Right renal pelvis (tissue), 4 donors: ENCODE measurements at places on chromosomes 1 and 21. TPM values are rescaled to one million over a fixed set of nuclear protein-coding genes. Genes with fewer than 3 reads are reported as not detected.
A peak's percentile ranks its signal among the peaks of the same experiment; 100 is the strongest.

DNA sequence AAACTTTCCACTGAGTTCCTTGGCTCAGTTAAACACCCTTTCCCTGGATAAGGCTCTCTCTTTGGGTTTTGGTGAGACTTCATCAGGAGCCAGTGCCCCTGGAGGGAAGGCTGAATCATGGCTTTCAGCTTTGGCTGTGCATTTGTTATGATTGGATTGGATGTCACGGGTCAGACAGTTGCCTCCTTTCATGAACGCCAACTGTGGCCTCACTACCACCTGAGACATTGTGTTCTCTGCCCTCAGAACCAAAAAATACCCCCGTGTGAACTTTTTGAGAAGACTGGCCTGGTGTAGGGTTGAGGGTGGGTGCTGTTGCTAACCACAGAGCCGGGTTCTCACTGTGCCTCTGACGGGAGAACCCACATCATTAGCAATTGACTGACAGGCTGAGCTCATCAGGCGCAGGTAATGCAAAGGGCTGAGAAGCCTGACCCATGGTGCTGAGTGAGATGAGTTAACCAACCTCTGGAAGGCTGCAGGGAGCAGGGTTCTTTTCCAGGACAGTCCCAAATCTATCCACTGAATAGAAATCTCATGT, 65.6 kb downstream of the HHAT start:
- no peak for DNase-seq

GRCh38 chr1:15139654-15140350, 13.7 kb upstream of the TMEM51 start:
- DNase-seq, result no peak

GRCh38 chr1:97903626-97904025, 17.2 kb downstream of the DPYD start:
- DNase-seq, result peak; percentile 23

DNA sequence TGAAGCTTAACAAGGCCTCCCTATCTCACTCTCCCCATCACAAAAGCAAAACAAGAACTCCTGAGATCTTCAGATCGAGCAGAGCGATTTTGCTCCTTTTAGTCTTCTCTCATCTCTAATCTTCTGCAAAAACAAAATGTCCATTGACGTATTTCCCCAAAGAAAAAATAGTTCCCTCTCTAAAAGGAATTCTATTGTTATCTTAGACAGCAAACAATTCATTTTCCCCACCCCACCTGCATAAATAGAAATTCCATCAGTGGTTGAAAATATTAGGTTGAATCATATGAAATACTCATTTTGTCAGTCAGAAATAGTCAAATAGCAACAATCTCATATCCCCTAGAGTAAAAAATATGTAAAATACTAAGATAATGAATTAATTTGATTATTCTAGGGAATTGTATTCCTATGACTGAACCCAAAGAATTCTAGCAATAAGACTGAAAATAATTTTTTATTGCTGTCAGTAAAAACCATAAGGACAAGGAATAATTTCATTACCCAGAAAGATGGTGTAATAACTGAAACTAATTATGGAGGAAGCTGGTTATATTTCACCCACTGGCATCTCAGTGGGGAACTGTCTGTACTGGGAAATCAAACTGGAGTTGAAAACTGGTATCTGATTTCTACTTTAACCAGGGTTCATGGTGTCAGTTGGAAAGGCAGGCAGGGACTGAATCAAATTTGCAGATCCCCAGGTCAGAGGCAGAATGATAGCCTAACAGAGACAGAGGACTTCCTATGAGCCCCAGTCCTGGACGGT, 51.3 kb downstream of the RHOU start:
- DNase-seq, result no peak

DNA sequence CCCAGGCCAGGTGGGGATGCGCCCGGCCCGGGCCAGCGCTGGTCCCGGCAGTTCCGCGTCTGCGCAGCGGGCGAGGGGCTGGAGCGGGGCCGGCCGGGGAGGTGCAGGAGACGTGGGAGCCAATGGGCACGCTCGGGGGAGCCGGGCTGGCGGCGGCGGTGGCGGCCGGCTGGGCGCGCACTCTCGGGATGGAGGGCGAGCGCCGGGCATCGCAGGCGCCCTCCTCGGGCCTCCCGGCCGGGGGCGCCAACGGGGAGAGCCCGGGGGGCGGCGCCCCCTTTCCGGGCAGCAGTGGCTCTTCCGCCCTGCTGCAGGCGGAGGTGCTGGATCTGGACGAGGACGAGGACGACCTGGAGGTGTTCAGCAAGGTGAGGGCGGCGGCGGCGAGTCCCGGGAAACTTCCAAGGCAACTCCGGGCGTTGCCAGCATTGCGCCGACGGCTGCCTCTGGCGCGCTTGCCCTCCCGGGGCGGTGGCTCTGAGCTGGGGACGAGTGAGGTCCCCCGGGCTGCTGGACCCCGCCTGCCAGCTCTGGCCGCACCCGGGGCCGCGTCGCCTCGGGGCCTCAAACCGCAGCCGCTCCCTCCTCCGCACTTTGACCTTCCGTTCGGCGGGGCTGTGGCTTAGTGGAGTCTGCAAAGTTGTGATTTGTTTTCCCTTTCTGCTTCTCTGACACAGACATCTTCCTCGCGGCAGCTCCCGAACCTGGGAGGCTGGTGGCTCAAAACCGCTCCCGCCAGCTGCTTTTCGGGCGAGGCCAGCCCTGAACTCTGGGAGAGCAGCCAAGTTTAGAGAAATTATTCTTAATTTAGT, at the start of gene SNX7:
Gene SNX7, plus strand, starts transcription at position 178 of the 812 bp plus-strand sequence. Its CDS starts 11 bp downstream, at position 189.
- peak; percentile 52 for DNase-seq

GRCh38 chr1:172308577-172308976, 111.9 kb upstream of the C1orf105 start:
- no peak for DNase-seq

- DNase-seq, result no peak
Measured at GRCh38 chr1:220803401-220804201, 16.9 kb downstream of the MTARC1 start.

DNA sequence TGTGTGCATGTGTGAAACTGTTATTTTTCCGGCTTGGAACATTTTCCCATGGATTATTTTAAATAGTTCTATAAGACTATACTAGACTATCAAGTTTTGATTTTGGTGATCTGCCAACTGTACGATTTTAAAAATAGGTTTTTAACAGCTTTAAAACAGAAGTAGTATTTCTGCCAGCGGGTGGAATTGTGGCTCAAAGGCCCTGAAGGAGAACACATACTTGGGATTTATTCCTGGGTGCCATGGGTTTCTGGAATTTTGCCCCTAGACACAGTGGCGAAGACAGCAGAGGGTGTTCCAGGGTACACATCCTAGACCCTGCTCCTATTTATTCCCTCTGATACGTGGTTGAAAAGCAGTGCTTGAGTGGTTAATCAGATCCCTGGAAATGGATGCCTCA, 81.7 kb upstream of the IPO9 start:
- DNase-seq, result no peak

DNA sequence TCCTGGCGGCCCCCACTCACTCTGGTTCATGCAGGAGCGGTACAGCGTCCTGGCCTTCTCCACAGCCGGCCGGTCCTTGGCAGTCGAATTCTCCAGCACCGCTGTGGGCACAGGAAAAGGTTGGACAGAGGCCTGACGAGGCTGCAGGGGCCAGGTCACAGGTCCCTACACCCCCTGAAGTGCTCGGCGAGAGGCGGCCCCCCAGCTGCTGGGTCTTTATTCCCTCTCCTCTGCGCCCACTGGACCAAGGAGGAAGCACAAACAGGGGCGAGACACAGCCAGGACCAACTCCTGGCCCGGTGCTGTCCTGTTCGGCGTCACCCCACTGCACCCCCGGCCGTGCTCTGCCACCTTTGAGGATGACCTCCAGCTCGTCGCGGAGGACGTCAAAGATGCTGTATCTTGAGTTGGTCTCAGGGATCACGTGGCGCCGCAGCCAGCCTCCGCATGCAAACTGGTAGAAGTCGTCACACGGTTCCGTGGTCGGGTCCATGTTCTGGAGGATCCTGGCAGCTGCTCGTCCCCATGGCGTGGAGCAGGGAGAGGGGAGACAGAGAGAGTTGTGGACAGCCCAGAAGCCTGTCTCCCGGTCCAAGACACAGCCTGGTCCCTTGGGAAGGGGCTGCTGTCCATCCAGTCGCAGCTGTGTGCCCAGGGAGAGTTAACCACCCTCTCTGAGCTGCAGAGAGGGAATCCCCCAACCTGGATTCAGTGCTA, 22.9 kb downstream of the PRXL2B start:
- DNase-seq, result no peak

- no peak for DNase-seq
Measured at GRCh38 chr1:47558601-47559593, 121.1 kb downstream of the FOXD2 start.

GRCh38 chr1:203320591-203321272, 15.4 kb downstream of the BTG2 start:
- DNase-seq, result no peak

DNA sequence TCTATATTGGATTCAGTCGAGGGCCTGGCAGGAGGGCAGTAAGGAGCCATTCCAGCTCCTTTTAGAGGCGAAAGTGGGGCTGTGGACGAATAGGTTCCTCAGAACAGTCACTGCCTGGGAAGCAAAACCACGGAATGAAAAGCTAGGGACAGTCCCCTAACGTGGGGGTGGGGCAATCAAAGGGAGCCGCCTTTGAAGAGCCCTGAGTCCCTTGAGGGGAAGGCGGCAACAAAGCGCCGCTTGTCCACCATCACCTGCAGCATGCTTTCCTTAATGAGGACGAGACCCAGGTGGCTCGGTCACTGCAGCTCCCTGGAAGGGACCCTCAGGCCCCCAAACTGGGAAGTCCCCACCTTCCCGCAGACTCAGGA, 184.7 kb downstream of the ETS2 start:
- DNase-seq, result no peak

DNA sequence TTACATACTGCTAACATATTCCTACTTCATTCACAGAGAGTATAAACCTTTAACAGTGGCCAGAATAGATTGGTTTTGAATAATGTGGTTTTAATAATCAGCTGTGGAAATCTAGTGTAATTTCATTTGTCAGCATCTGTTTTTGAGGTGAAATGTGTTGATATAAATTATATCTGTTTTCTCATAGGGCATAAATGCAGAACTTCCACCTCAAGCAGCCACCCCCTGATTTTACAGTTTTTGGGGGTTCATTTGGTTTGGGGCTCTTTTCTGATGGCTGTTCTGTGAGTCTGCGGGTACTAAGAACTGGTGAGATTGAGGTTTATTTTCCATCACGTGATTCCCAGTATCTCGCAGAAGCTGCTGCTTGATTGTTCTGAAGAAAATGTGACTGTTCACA, 23.2 kb downstream of the EDARADD start:
- DNase-seq, result no peak

GRCh38 chr1:230832476-230832875, 35.8 kb downstream of the C1orf198 start:
- no peak for DNase-seq

DNA sequence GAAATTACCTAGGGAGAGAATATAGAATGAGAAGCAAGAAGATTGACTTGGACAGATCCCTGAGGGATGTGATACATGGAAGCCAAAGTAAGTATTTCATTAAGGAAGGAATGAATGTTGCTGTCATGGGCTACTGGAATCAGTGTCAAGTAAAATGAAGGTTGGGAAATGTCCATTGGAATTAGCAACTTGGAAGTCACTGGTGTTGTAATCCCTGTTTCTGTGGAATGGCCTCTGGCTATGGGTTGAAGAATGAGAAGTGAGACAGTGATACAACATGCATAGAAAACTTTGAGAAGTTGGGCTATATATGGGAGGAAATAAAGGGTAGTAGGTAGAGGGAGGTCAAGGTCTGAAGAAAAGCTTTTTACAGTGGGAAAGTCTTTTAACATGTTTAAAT, 54.7 kb downstream of the CCDC18 start:
- DNase-seq, result no peak

GRCh38 chr1:6385488-6386191, 7.9 kb downstream of the ACOT7 start:
- no peak for DNase-seq

DNA sequence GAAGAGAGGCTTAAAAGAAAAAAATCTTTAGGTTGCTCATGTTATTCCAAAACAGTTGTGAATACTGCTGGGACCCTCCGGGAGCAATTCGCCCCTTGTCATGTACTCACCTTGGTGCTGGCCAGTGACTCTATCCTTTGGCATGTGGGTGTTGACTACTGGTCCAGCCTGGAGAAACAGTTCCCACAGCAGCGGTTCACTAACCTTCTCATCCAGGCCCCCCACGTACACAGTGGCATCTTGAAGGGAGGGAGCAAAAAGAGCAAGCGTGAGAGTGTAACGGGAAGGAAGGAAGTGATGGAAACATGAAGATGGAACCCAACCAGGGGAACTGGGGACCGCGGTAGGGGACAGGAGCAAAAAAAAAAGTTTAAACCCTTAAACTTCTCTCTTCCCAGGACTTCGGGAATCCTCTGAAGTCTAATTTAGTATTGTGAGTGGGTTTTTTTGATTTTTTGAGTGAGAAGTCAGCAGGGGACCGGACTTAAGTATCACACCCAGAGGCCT, 494 bp downstream of the SF3B4 start:
- no peak for DNase-seq

DNA sequence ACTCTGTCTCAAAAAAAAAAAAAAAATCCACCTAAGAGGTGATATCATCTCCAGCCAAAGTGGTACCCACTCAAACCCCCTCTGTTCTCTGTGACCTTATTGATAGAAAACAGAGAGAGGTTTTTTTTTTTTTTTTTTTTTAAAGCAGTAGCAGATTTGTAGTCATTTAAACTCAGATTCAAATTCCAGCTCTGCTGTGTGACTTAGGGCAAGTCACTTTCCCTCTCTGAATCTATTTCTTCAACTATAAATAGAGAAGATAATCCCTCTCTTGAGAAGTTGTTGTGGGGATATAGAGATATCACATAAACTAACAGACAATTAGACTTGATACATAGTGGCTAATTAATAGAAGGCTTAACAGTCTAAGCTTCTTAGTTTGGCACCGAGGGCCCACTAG, 48.4 kb downstream of the NKAIN1 start:
- no peak for DNase-seq

DNA sequence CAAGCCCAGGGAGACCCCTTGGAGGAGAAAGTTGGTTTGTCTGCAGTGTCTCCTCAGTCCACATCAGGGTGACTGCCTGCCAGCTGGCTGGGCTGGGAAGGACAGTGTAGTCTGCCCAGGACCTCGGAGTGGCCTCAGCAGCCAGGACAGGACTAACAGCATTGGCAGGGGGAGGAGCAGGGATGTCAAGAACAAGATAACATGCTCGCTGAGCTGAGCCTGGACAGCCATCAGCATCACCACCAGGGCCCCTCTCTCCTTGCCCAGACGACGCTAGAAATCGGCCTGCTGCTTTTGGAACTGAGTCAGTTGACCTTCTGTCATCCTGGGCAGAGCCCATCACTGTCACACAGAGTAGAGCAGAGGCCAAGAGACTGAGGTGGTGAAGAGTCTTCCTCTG, 83.6 kb upstream of the CNTN2 start:
- no peak for DNase-seq

ACTL8 gene
- not detected for polyA plus RNA-seq

MYOM3 gene
- polyA plus RNA-seq, result 27.1 TPM

LCE2C gene
- not detected for polyA plus RNA-seq

CLCA1 gene
- not detected for polyA plus RNA-seq

SPATA21 gene
- not detected for polyA plus RNA-seq

TCHH gene
- 0.05 TPM for polyA plus RNA-seq

MAP3K7CL gene
- 5.2 TPM for polyA plus RNA-seq

AK5 gene
- 2.8 TPM for polyA plus RNA-seq

FHAD1 gene
- polyA plus RNA-seq, result 2.9 TPM

OR2L2 gene
- 0.14 TPM for polyA plus RNA-seq
